NK-92 treated with Interleukin-12 subunit alpha and Interleukin-12 subunit beta, amount 100 ng/mL, for 24 hours (cell line): ENCODE measurements at places on chromosomes 3 and 15.
A peak's percentile ranks its signal among the peaks of the same experiment; 100 is the strongest.

GRCh38 chr3:36429986-36430485, 49.7 kb downstream of the STAC start:
- no peak for DNase-seq

DNA sequence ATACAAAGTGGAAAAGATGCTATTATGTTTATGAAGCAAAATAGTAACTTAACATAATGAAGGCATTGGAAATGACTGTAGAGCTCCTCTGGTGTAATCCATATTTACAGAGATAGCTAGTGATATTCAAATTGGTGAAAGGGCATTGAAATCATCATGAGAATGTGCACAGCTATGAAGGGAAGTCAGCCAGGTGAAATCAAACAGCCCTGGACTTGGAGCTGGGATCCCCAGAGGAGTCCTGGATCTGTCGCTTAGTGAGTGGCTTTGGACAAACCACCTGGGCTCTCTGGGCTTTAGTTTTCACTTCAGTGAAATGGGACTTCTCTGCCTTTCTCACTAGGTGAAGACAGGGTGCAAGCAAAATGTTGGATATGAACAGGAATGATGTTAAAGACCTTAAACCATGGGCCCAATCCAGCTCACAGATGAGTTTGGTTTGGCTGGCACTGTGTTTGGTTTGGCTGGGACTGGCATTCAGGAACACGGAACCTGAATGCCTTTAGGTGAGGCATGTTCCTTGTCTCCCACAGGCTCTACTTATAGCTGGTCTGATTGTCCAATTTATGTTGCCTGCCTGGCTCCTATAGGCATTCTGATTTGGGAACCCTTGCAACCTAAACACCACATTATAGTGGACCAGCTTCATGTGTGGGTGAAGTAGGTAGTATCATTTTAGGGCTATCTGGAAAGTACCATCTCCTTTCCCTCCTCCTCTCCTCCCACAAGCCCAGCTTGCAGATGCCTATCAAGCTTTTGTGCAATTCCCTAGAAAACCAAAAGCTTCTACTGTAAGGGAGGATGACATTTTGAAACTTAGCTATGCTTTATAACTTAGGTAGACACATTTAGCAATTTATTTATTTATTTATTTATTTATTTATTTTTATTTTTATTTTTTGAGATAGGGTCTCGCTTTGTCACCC, 110.6 kb upstream of the TNFAIP8L3 start:
- DNase-seq: no peak

DNA sequence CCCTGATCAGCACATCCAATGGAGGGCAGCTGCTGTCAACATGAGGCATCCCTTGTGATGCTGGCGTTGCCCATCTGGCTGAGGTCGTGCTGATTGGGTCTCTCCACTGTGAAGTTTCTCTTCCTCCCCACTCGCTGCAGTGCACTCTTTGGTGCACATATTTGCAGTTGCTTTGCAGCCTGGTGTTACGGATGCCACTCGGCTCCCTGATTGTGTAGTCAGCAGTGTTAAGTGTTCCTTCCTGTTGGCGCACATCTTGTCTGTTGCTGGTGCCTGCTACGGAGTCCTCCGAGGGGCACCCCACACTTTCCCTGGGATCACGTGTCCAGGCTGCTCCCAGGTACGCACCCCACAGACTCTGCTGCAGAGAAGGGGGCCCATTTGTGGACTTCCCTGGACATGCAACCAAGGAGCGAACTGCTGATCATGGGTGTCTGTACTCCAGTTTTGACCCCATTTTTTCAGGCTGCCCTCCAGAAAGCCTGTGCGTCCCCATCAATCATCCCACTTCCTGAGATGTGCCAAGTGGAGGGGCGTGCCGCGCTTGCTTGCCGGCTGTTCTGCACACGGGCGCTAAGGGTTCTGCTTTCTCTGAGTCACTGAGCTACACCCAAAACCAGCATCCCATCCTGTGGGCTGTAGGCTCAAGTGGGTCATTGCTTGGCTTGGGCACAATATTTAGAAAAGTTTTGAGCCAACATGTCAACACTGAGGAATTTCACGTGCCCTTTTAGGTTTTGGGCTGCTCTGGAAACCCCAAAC, 98.6 kb downstream of the FBLN2 start:
- DNase-seq: no peak

GRCh38 chr3:119657887-119658702, 2.3 kb downstream of the POPDC2 start:
- no peak for DNase-seq

- no peak for DNase-seq
Observed at GRCh38 chr3:188185717-188186251, 31.8 kb downstream of the LPP start.

DNA sequence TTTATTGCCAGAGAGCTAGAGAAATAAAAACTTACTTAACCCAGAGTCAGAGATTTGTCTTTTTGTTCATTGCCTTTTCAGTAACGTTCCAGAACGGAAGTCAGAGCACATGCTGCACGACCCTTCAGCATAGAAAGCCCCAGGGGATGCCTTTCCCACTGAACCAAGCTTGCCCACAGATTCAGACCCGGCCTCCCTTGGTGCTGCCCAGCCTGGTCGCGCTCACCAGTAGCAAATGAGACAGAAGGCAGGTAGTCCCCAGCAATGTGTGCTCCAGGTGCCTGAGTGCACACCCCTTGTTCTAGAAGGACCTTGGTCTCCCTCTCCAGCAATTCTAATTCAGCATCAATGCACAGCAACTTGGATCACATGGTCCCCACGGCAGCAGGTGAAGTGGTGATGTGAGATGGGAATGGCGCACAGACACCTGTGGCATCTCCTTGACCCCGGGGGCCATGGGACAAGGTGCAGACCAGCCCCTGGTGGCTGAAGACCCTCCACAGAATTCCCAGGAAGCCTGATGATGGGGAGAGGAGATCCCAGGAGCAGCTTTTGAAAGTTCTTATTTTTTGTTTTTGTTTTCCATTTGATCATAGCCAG, 91.8 kb upstream of the IQSEC1 start:
- DNase-seq: no peak

DNA sequence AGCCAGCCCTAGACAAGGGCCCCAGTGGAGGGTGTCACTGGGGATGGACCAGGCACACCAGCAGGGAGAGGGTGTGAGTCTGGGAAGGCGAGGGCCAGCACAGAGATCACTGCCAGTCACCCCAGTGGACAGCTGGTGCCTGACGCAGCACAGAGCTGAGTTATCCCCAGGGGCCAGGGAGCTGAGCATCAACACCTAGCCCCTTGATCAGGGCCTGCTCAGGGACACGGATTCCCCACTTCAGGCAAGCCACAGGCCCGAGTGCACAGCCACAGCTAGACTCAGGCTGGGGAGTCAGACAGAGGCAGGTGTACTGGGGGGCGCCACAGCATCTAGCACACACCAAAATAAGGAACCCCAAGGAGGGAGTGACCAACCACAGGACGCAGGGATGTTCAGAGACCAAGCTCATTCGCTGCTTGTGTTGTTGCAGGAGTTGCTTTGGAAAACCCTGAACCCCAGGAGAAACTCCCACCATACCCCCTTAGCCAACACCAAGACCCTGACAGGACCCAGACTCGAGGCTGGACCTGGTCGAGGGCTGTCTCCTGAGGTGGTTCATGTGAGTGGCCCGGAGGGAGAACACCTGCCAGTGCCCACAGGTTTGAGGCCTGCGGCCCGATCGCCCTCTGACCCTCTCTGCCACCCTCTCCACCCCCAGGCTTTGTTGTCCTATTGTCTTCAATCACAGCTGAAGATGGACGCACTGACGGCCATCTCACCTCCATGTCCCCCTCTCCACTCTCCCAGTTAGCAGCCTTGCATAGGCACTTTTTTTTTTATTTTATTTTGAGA, 146.8 kb downstream of the TPRA1 start:
- DNase-seq: no peak

- no peak for DNase-seq
Observed at GRCh38 chr3:4820296-4821121, 158.7 kb upstream of the BHLHE40 start.

- no peak for DNase-seq
Observed at GRCh38 chr15:78148392-78149067, 632 bp upstream of the IDH3A start.

DNA sequence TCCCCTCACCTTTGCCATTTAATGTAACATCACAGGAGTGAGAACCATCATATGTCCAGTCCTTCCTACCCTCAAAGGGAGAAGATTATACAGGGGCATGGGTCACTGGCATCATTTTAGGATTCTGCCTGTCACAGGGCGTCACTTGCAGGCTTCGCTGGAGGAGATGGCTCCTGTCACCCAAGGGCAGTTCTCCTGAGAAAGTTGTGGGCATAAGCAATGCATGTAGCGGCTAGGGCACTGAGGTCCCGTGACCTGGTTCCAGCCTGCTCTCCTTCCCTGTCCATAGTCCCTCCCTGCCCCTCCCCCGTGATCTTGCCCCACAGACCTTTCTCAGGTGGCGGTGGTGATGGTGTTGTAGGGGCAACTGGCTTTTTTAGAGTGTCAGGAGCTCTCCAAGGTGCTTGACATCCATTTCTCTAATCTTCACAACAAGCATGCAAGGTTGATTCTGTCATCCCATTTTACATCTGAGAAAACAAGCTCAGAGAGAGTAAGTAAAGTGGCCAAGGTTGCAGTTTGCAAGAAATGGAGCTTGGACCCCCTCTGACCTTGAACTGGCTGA, 241.5 kb upstream of the CTDSPL start:
- no peak for DNase-seq

GRCh38 chr3:72597756-72598195, 250.5 kb downstream of the SHQ1 start:
- DNase-seq: no peak

DNA sequence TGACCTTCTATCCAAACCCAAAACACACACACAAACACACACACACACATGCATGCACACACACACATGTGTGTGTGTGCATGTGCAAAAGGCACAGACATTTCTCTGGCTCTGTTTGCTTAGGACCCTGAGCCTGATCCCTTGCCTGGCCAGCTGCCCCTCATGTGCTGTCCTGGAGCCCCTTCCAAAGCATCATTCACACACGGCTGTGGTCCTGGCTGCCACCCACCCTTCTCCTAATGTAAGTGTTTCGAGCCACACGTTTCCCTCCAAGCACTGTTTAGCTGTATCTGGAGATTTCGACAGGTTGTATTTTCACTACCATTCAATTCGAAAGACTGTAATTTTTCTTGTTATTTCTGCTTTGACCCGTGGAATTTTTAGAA, 45.8 kb upstream of the KLF13 start:
- no peak for DNase-seq

DNA sequence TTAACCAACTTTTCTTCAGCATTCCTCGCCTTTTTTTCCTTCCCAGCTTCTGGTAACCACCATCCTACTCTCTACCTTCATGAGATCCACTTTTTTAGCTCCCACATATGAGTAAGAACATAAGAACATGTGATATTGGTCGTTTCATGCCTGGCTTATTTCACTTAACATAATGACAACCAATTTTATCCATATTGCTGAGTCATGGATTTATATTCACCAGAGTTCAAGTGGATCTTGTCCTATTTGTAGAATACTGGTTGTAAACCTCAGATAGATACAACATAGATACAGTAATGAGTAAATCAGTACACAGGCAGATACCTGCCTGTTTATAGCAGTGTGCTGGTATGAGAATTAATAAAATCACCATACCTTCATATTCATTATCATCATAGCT, 412.0 kb upstream of the RBMS3 start:
- DNase-seq: no peak

DNA sequence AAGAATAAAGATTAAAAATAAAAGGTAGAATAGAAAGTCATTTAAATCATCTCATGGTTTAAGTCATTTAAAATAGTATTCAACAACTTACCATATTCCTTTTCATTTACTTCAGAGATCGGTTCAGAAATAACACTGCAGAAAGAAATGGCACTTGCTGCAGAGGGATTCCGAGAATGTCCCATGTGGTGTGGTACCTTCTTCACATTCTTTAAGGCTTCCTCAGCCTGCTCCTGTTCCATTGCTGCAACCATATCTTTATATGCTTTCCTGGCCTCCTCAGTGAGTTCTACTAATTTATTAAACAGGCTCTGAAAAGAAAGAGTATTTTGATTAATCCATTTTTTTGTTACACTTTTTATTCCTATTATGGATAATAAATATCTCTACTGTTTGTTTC, 32.6 kb upstream of the SHC4 start:
- no peak for DNase-seq

GRCh38 chr3:25695731-25696420, 31.2 kb upstream of the TOP2B start:
- DNase-seq: no peak

- no peak for DNase-seq
Observed at GRCh38 chr15:100623301-100623700, 20.9 kb downstream of the ASB7 start.

- no peak for DNase-seq
Observed at GRCh38 chr3:57003676-57004075, 56.8 kb upstream of the SPATA12 start.

GRCh38 chr15:65310431-65311137, 6.1 kb downstream of the RNU5B-1 start:
- no peak for DNase-seq

DNA sequence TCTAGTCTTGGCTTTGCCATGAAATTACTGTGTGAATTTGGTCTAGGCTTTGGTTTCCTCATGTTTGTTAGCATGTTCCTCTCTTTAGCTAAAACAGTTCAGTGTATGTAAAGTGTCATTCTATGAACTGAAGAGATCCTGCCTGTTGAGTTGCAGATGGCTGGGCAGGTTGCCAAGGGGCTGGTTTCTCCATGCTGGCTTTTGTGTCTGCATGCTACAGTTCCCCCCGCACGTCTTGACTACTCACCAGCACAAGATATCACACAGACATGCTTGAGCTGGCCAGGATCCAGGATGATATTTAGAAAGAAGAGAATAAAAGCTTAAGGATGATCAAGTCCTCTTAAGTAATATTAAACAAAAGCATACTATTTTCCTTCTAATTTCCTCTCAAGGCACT, 90.2 kb downstream of the CERS3 start:
- no peak for DNase-seq

- DNase-seq: no peak
Observed at GRCh38 chr3:184491011-184491576, 70.5 kb upstream of the EPHB3 start.

GRCh38 chr15:74635228-74635627, 19.6 kb downstream of the CLK3 start:
- DNase-seq: peak; percentile 61

- no peak for DNase-seq
Observed at GRCh38 chr15:52284164-52284563, 11.4 kb downstream of the MYO5C start.

GRCh38 chr3:57221883-57222282, 5.6 kb upstream of the APPL1 start:
- DNase-seq: no peak

- no peak for DNase-seq
Observed at GRCh38 chr3:57758686-57759085, 2.6 kb downstream of the SLMAP start.
